Endodermal cell (in vitro differentiated cells): ENCODE measurements at places on chromosomes 7 and 10. TPM values are rescaled to one million over a fixed set of nuclear protein-coding genes. Genes with fewer than 3 reads are reported as not detected.

GRCh38 chr10:80429521-80429973 lies 21.2 kb downstream of the PRXL2A start:
- DNase-seq = no peak
- H3K4me3 ChIP-seq = no peak overlapping the region
- H3K36me3 ChIP-seq = peaks cover 75% of the 10 kb centered on the region
- H3K27me3 ChIP-seq = no peaks in the 10 kb centered on the region
- no peak overlapping the region for H3K27ac ChIP-seq

- H3K4me1 ChIP-seq = peaks cover 14% of the 10 kb centered on the region
- H3K27ac ChIP-seq = no peak overlapping the region
- H3K36me3 ChIP-seq = no peaks in the 10 kb centered on the region
Observed at GRCh38 chr10:104707602-104708459, 66.7 kb downstream of the SORCS3 start.

DNA sequence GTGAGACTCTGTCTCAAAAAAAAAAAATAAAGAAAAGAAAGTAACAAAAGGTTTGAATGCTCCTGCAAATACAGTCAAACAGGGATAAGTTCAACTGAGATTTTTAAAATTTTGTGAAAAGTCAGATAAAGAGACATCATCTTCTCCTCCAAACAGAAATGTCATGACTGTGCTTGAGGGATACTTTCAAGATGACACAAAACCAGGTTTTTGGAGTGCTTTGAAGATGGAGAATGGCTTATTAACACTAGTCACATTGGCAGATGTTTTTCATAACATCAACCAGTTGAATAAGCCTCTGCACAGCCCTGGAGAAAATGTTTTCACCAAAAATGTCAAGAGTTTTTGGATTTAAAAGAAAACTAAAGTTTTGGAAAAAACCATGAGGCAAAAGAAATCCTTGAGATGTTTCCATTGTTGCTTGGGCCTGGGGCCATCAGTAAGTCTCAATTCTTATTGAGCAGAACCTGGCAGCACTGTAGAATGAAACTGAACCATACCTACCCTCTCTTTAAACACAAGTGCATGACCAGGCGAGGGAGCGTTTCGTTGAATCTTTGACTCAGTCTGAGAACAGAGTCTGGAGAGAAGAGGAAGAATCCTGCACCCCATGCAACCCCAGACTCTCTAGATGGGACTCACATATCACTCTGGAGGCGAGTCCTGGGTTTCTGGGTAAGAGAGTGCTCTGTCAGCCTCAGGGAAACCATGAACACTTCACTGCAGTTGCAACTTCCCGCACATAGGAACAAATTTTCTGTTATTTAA lies 37.4 kb upstream of the PRKCQ start:
- no peak overlapping the region for H3K27ac ChIP-seq
- H3K36me3 ChIP-seq = no peaks in the 10 kb centered on the region
- no peaks in the 10 kb centered on the region for H3K4me1 ChIP-seq
- no peak for DNase-seq
- H3K27me3 ChIP-seq = no peaks in the 10 kb centered on the region

DNA sequence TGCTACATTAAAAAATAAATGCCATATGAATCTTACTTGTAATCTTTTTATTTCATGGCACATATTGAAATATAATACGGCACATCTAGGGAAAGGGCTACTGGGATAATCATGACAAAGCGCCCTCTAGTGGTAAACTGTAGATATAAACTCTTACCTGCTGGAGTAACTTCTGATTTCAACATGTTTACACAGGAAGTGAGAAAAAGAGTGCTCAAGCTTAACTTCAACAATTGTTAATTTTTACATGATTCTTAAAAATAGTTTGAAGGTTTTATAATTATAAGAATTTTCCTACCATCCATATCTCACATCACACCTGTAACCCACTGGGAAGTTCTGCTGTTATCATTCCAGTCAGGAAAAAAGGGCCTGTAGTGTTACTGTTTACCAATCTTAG lies 2.0 kb upstream of the HEPACAM2 start:
- H3K4me3 ChIP-seq = no peak overlapping the region
- no peak overlapping the region for H3K27ac ChIP-seq
- no peak for DNase-seq
- no peaks in the 10 kb centered on the region for H3K36me3 ChIP-seq

GRCh38 chr7:106418094-106418493 lies 133.3 kb upstream of the NAMPT start:
- peaks cover 7% of the 10 kb centered on the region for H3K4me1 ChIP-seq
- H3K36me3 ChIP-seq = no peaks in the 10 kb centered on the region
- H3K4me3 ChIP-seq = no peak overlapping the region
- no peak overlapping the region for H3K27ac ChIP-seq

DNA sequence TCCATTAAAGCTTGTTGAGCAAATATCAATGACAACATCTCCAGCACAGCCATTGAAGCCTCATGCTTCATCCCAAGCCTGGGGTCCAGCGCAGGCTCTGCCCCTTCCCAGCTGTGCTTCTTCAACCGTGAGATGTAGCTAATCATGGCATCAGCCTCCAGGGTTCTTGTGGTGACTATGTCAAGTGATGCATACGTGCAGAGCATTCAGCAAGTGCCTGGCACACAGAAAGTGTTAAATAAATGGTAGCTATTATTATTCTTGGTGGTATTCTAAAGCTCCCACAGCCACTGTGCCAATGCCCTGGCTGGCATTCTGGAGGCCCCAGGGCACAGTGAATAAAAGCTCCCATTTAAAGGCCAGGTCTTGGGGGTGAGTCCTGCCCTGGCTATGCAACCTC lies 146.6 kb downstream of the WDR11 start:
- DNase-seq = no peak
- no peak overlapping the region for H3K27ac ChIP-seq
- H3K36me3 ChIP-seq = no peaks in the 10 kb centered on the region
- peaks cover 13% of the 10 kb centered on the region for H3K27me3 ChIP-seq
- H3K4me3 ChIP-seq = no peak overlapping the region
- H3K4me1 ChIP-seq = peaks cover 7% of the 10 kb centered on the region

DNA sequence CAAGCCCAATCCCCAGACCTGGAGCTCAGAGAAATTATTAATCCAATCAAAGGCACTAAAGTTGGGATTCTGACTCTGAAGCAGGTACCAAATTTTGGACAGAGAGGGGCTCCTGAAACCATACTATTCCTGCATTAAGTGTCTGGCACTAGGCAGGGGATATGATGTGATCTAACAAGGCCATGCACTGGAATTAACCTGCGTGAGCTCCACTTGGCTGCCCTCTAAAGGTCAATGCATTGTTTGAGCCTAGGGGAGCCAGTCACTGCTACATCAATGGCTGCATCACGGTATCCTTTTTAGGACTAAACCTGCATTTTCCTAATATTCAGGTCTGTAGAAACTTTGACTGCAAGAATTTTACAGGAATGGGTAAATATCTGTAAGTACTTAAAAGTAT lies 42.1 kb downstream of the ST8SIA6 start:
- H3K4me3 ChIP-seq = no peak overlapping the region
- H3K27me3 ChIP-seq = no peaks in the 10 kb centered on the region
- H3K36me3 ChIP-seq = no peaks in the 10 kb centered on the region
- no peak overlapping the region for H3K27ac ChIP-seq
- H3K4me1 ChIP-seq = no peaks in the 10 kb centered on the region
- peak; percentile 77 for DNase-seq

DNA sequence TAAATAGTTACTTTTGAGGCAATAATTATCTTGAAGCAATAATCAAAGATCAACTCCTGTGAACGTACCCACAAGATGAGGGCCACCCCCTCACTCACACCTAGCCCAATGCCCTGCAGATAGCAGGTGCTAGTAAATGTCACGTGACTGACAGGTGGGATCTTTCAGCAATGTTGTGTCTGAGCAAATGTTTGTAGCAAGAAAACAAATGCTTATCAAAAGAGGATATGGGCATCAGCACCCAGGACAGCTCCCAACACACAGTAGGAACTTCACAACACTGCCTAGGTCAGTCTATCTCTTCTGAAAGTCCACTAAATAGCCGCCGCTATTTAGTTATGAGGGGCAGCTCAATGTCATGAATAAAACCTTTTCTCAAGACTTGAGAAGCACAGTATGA lies 120.8 kb upstream of the PDLIM1 start:
- DNase-seq = peak; percentile 75
- no peak overlapping the region for H3K4me3 ChIP-seq
- no peaks in the 10 kb centered on the region for H3K27me3 ChIP-seq
- no peaks in the 10 kb centered on the region for H3K4me1 ChIP-seq
- no peaks in the 10 kb centered on the region for H3K36me3 ChIP-seq
- no peak overlapping the region for H3K27ac ChIP-seq

DNA sequence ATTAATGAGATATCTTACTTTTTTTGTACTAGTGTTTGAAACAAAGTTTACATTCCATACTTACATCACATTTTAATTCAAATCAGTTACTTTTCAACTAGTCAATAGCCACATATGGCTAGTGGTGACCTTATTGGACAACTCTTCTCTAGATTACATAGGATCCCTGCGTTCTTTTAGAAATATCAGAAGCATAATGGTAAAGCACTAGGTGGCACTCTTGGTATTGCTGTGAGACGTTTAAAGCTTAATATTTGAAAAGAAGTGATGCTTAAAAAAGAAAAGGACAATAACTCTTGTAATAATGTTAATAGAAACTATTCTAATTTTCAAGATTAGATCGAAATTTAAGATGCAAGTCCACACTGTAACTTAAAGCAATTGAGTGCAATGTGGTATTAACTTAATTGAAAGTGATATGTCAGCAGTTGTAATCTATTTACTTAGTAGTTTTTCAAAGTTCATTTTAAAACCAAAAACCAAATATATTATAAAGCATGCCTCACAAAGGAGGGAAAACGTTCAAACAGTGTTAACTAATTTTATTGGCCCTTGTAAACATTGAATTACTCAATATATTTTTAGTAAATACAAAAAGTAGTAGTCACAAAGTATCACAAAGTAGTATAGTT lies 339.1 kb downstream of the ATRNL1 start:
- no peaks in the 10 kb centered on the region for H3K36me3 ChIP-seq
- no peak for DNase-seq
- no peaks in the 10 kb centered on the region for H3K27me3 ChIP-seq
- no peak overlapping the region for H3K4me3 ChIP-seq

- H3K4me3 ChIP-seq = no peak overlapping the region
- H3K27me3 ChIP-seq = no peaks in the 10 kb centered on the region
- H3K27ac ChIP-seq = no peak overlapping the region
- peak; percentile 24 for DNase-seq
- no peaks in the 10 kb centered on the region for H3K4me1 ChIP-seq
Observed at GRCh38 chr10:78776756-78777155, 292.0 kb upstream of the ZMIZ1 start.

GRCh38 chr7:122038904-122039303 lies 105.1 kb downstream of the AASS start:
- H3K27me3 ChIP-seq = no peaks in the 10 kb centered on the region
- peaks cover 4% of the 10 kb centered on the region for H3K4me1 ChIP-seq
- H3K4me3 ChIP-seq = no peak overlapping the region

- no peak overlapping the region for H3K27ac ChIP-seq
- no peaks in the 10 kb centered on the region for H3K27me3 ChIP-seq
- no peak overlapping the region for H3K4me3 ChIP-seq
- no peaks in the 10 kb centered on the region for H3K4me1 ChIP-seq
Observed at GRCh38 chr10:13921941-13922340, 335.2 kb downstream of the PRPF18 start.

GRCh38 chr10:33901166-33901565 lies 566.7 kb upstream of the NRP1 start:
- no peaks in the 10 kb centered on the region for H3K27me3 ChIP-seq
- H3K4me1 ChIP-seq = no peaks in the 10 kb centered on the region
- no peak for DNase-seq
- H3K4me3 ChIP-seq = no peak overlapping the region
- no peaks in the 10 kb centered on the region for H3K36me3 ChIP-seq

GRCh38 chr10:34504534-34504933 lies 310.6 kb downstream of the PARD3 start:
- H3K4me3 ChIP-seq = no peak overlapping the region
- DNase-seq = peak; percentile 72
- H3K36me3 ChIP-seq = peaks cover 21% of the 10 kb centered on the region

- peak; percentile 20 for DNase-seq
- no peaks in the 10 kb centered on the region for H3K4me1 ChIP-seq
- H3K27me3 ChIP-seq = peaks cover 32% of the 10 kb centered on the region
- H3K4me3 ChIP-seq = no peak overlapping the region
Observed at GRCh38 chr10:49071160-49071761, 44.1 kb downstream of the VSTM4 start.

DNA sequence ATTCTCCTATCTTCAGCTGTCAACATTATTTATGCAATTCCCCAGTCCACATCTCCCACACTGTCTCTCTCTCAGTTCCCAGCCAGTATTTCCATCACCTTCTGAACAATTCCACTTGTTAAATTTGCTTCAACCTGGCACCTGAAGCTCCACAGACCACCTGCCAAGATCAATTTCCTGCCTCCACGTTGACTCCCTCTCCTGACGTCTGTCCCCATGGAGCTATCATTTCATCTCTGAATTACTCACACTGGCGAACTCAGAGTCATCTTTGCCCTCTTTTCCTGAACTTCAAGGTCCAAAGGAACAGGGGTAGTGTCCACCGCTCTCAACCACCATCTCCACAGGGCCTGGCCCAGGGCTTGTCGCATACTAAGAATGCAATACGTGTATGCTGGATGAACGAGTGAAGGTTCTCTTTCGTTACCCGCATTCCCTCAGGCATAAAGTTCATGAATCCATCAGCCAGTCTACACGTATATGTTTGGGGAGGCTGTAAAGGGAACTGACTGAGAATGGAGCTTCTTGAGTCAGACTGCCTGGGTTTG lies 183.3 kb downstream of the JCAD start:
- H3K36me3 ChIP-seq = no peaks in the 10 kb centered on the region
- no peaks in the 10 kb centered on the region for H3K27me3 ChIP-seq
- DNase-seq = no peak
- no peak overlapping the region for H3K4me3 ChIP-seq
- H3K27ac ChIP-seq = no peak overlapping the region

DNA sequence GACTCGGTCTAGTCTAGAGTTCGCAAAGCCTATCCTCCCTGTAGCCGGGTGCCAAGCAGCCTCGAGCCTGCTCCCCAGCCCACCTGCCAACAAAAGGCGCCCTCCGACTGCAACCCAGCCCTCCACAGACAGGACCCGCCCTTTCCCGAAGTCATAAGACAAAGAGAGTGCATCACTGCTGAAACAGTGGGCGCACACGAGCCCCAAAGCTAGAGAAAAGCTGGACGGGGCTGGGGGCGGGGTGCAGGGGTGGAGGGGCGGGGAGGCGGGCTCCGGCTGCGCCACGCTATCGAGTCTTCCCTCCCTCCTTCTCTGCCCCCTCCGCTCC lies 622 bp upstream of the COL1A2 start:
- no peaks in the 10 kb centered on the region for H3K36me3 ChIP-seq
- peaks cover 10% of the 10 kb centered on the region for H3K4me1 ChIP-seq
- no peak overlapping the region for H3K4me3 ChIP-seq
- no peak for DNase-seq
- peak overlapping the region; percentile 67 for H3K27ac ChIP-seq

- H3K27ac ChIP-seq = no peak overlapping the region
- H3K4me1 ChIP-seq = no peaks in the 10 kb centered on the region
- peaks cover 8% of the 10 kb centered on the region for H3K36me3 ChIP-seq
- DNase-seq = no peak
- no peak overlapping the region for H3K4me3 ChIP-seq
Observed at GRCh38 chr10:124044143-124044862, 49.1 kb downstream of the CHST15 start.

GRCh38 chr7:38465956-38466355 lies 165.2 kb downstream of the AMPH start:
- H3K36me3 ChIP-seq = no peaks in the 10 kb centered on the region
- H3K4me1 ChIP-seq = no peaks in the 10 kb centered on the region
- H3K27ac ChIP-seq = no peak overlapping the region
- H3K27me3 ChIP-seq = peaks cover 51% of the 10 kb centered on the region

Gene ZNF727
- total RNA-seq = not detected in 3 replicates

Gene TMEM196
- not detected in 2 replicates for total RNA-seq

Gene GRID2IP
- 4.5 to 4.9 TPM (median 4.9 TPM) in 3 replicates for total RNA-seq

Gene ADAM12
- total RNA-seq = 0.52 TPM in 1 of 3 replicates, not detected in the others

Gene BMI1
- total RNA-seq = 12.7 to 15.5 TPM (median 15.3 TPM) in 3 replicates

Gene WDFY4
- not detected in 3 replicates for total RNA-seq

Gene LRIT1
- total RNA-seq = 0.11 TPM in 1 of 2 replicates, not detected in the other

Gene SH2B2
- total RNA-seq = 8.0 and 8.9 TPM in 2 replicates

Gene HMX2
- total RNA-seq = not detected in 2 replicates

Gene ITPRID1
- total RNA-seq = 19.5 and 21.8 TPM in 2 replicates
